Naive thymus-derived CD8-positive, alpha-beta T cell (primary cell): ENCODE measurements at places on chromosomes 4 and X. TPM values are rescaled to one million over a fixed set of nuclear protein-coding genes. Genes with fewer than 3 reads are reported as not detected.

The DOK7 gene
- not detected for total RNA-seq

The FAM13A gene
- total RNA-seq, result 2.4 TPM

- DNase-seq, result no peak
- H3K4me1 ChIP-seq, result no peaks in the 10 kb centered on the region
Measured at GRCh38 chr4:77600521-77601451, 4.8 kb upstream of the CXCL13 start.

- peak; percentile 56 for DNase-seq
- peaks cover 40% of the 10 kb centered on the region for H3K4me1 ChIP-seq
- H3K27me3 ChIP-seq, result no peaks in the 10 kb centered on the region
- H3K27ac ChIP-seq, result peak overlapping the region; percentile 99
- H3K36me3 ChIP-seq, result peaks cover 4% of the 10 kb centered on the region
Measured at GRCh38 chr4:83083925-83084475, 30.5 kb downstream of the PLAC8 start.
